Uterus (tissue), 4 donors: ENCODE measurements at places on chromosomes 1 and 21. TPM values are rescaled to one million over a fixed set of nuclear protein-coding genes. Genes with fewer than 3 reads are reported as not detected.

Gene OR2G6
- not detected for total RNA-seq

Gene COL6A1
- 728 TPM for total RNA-seq

Gene NBPF4
- total RNA-seq = 0.18 TPM

Gene C1orf53
- 1.9 TPM for total RNA-seq

Gene OVAAL
- total RNA-seq = not detected

Gene CNTN2
- not detected for total RNA-seq

Gene OR6K3
- total RNA-seq = not detected

Gene KAZN
- 2.1 TPM for total RNA-seq

Gene GBP5
- not detected for total RNA-seq

Gene OR2M3
- not detected for total RNA-seq

Gene CHAF1B
- under 0.01 TPM for total RNA-seq

Gene CLCA4
- not detected for total RNA-seq

GRCh38 chr1:147575376-147575775 is 34.1 kb downstream of the BCL9 start:
- DNase-seq = no peak

DNA sequence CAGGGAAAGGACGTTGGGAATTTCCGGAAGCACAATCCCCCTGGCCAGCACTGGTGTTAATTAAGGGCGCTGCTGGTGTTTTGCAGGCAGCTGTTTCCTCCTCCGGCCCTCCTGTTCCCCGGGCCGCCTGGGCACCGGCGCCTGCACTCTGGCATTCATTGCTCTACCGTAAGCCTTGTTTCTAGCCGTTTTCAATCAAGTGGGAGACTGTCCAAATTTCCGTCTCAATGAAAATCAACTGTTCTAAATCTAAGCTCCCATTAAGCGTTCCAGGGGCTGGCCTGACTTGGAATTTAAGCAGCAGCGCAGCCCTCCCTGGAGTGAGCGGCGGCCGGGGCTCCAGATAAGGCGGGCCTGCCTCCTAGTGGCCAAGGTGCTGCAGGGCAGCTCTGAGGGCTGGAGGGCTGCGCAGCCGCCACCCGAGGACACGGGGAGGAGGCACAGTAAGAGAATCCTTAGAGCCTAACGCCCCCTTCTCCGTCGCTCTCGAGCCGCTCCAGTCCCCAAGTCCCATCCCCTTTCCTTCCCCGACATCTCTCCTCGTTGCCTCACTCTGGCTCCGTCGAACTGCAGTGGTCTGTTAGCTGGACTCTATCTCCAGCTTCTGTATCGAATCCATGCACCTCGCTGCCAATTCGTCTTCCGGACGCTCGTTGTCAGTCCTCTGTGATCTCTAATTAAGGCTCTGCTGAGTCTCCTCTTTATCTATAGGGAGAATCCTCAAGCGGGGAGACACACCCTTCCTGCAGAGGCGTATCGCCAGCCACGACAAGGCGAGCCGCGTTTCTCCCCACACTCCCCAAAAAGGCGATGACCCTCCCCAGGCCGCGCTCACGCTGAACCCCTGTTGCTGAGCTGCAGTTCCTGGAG is 57.8 kb upstream of the LRRC8D start:
- DNase-seq = peak; percentile 81

DNA sequence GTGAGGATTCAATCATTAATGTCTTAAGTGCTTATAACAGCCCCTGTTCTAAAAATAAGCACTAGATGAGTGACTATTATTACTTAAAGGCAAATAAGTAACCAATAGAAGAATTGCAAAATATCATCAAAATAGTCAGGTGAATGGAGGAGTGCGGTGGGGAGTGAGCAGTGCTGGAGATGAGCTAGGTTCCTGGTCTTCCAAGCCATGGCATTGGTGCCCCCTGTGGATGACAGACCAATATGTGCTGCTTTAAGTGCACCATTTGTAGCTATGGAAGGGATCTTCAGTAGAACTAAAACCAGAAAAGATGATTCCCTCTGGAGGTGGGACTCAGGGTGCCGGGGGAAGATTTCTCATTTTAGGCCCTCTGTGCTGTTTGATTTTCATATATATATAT is 46.1 kb upstream of the SLC30A1 start:
- DNase-seq = no peak

GRCh38 chr21:45507523-45507875 is 34.7 kb downstream of the SLC19A1 start:
- DNase-seq = no peak

- no peak for DNase-seq
Observed at GRCh38 chr1:158059984-158060383, 66.5 kb downstream of the KIRREL1 start.

DNA sequence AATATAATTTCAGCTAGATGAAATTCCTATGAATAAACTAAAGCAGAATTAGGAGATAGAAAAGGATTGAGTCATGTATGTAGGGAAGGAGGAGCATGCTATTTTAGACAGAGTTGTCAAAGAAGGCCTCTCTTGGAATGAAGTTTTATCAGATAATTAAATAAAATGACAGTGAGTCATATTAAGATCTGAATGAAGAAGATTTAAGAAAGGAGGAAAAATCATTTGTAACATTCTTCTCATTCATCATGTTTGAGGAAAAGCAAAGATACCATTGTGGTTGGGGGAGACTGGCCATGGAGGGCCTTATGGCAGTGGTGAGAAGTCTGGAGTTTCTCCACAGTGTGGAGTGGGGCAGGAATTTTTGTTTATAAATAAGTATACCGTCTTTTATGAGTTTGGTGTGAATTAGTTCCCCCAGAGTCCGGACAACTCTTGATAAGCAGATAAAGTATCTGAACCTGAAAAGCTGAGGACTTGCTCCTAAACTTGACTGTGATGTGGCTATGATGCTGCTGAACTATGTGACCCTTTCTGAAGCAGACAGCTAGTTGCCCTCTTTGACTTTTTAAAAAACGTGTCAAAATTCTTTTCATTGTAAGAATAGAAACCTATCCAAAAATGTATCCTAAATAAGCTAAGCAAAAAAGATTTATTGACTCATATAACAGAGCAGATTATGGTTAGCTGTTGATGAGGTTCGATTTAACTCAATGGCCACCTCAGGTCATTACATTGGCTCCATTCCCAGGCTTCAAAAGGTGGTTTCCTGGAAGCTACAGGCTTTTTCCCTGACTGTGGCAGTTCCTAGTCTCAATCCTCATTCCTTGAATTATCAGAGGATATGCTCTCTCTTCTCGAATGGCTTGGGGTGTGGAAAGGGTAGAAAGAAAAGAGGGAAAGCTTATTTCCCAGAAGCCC is 90.8 kb downstream of the LHX9 start:
- DNase-seq = no peak

GRCh38 chr1:7172804-7173203 is 387.6 kb downstream of the CAMTA1 start:
- DNase-seq = no peak

- DNase-seq = no peak
Observed at GRCh38 chr1:147201276-147201675, 23.9 kb downstream of the FMO5 start.

DNA sequence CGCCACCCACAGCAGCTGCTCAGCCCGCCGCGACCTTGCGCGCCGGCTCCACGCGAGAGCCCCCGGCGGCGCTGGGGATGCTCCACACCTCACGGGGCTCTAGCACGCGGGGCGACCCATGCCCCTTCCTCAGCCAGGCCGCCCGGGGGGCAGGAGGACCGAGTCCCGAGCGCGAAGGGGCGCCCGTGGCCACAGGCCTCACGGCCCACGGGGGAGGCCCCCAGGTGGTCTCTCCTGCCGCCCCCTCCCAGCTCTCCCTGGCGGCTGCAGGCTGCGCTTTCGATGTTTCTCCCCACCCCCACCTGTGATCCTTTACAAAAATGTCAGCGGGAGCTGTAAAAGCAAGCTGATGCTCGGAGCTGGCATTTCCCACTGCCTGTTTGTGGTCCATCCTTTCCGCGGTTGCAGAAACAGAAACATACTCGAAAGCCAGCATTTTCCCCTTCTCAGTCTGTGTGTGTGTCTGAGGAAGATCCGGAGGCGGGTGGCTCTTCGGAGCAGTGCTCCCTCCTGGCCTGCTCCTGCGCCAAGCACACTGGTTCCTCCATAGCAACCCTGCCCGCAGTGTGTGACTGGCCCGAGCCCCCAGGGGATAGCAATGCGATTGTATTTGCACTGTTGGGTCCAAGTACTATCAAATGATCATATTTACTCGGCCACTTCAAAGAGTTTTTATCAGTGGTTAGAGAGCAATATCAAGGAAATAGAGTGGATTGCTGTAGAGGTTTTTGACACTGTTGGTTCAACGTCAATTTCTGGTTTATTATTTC is 2.1 kb downstream of the KIF26B start:
- no peak for DNase-seq

DNA sequence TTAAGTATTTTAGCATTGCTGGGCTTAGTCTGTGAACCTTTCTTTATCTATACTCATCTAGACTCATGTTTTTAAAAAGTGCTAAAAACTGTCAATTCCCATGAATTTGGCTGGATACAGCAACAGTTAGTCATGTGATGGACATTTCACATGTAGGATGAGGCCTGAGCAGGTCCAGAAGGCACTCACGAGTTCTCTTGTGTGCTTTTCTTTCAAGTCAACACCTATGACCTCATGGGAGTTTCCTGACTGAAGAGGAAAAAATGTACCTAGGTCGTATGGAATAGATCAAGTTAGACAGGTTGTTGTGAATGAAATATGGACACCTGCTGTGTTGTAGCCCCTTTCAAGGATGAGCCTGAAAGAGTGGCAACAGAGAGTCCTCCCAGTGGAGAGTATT is 394.2 kb downstream of the DUSP10 start:
- DNase-seq = no peak

- DNase-seq = no peak
Observed at GRCh38 chr1:36419140-36419539, 21.4 kb upstream of the LSM10 start.

DNA sequence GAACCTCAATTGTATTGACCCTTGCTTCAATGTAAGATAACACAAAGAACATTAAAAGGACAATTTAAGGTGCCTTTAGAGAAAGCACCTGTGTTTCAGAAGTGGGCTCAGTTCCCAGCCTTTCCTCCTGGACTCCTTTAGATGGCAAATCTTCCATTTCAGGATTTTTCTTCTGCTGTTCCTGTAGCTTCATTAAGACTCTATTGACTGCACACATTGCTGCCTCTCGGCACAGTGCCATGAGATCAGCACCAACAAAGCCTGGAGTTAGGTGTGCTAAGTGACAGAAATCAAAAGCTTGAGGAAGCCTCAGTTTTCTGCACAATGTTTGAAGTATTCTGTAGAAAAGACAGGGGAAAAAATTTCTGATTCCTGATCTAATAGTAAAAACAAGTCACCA is 40.6 kb downstream of the NVL start:
- no peak for DNase-seq

GRCh38 chr1:7769673-7770412 is 1.3 kb upstream of the VAMP3 start:
- no peak for DNase-seq

DNA sequence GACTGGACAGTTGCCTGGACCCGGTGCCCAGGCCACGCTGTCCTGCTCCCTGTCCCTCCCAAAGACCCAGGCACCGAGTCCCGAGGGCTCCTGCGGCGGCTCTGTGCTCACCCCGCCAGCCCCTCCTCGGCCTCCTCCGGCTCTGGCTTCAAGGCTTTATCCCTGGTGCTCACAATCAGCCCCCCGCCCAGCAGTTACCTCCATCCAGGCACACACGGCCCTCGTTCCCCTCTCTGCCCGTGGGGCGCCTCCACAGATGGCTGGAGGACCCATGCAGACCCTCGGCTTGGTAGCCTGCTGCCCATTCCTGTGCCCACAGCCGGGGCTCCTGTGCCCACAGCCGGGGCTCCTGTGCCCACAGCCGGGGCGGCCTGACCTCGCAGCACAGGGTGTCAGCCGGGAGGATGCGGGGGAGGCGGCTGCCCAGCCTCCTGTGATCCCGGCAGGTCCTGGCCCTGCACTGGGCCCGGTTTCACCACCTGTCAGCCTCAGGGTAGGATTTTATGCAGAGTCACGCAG is 52.3 kb upstream of the COL18A1 start:
- no peak for DNase-seq

- DNase-seq = peak; percentile 58
Observed at GRCh38 chr1:17423781-17424245, 15.7 kb downstream of the RCC2 start.

- no peak for DNase-seq
Observed at GRCh38 chr1:183444243-183444642, 26.1 kb upstream of the NMNAT2 start.

DNA sequence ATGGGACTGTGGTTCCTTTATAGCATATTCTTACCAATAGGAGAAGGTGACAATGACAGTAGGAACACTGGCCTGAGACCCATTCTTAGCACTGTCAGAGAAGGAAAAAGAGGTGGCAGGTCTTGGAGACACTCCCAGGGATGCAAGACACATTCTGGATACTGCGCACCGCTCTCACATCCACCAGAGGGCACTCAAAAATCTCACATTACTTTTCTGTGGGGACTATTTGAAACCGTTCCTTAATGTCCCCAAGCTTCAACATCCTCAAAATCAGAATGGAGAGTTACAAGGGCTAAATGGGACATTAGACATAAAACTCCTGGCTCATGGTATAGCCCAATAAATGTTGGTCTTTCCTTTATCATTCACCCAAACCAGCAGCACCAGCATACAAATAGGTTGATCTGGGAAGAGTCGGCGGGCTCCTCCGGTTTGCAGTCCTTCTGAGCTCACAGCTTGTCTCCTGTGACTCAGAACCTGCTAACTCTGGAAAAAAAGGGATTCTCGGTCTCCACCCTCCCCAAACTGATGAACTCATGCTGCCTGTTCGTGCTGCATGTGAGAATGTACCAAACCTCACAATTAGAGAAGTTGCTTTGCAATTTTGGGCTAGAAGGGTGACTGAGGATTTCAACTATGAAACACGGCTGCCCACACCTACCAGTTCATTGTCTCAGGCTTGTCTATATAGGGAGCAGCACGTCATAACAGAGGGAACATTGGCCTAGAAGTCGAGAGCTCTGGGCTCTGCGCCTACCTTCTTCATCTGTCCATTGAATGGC is 40.2 kb downstream of the IL12RB2 start:
- peak; percentile 20 for DNase-seq

GRCh38 chr1:165897326-165898303 is 70.2 kb downstream of the UCK2 start:
- DNase-seq = no peak

DNA sequence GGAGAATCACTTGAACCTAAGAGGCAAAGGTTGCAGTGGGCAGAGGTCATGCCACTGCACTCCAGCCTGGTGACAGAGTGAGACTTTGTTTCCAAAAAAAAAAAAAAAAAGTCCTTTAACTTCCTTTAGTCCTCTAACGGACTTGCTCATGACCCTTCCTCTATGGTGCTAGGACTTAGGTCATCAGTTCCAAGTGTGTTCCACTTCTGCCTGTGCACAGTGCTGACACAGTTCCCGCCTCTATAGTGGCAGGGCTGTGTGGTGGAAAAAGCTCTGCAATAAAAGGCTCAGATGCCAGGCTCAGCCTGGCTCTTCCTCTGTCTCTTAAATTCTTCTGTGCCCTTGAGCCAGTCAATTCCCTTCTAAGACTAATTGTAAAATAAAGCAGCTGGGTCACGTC is 22.0 kb downstream of the CC2D1B start:
- no peak for DNase-seq
